ENCODE measurements at places on chromosomes 1 and 21.

GRCh38 chr21:21051109-21052055, 53.2 kb downstream of the NCAM2 start:
- DNase-seq = no peak

GRCh38 chr1:158445376-158445775, 16.3 kb upstream of the OR10K1 start:
- no peak for DNase-seq

GRCh38 chr21:14923468-14923867, 141.3 kb downstream of the NRIP1 start:
- DNase-seq = no peak

- DNase-seq = peak; percentile 53
These were observed 798 bp downstream of the ZBED6 start for GRCh38 chr1:203796236-203796605.

DNA sequence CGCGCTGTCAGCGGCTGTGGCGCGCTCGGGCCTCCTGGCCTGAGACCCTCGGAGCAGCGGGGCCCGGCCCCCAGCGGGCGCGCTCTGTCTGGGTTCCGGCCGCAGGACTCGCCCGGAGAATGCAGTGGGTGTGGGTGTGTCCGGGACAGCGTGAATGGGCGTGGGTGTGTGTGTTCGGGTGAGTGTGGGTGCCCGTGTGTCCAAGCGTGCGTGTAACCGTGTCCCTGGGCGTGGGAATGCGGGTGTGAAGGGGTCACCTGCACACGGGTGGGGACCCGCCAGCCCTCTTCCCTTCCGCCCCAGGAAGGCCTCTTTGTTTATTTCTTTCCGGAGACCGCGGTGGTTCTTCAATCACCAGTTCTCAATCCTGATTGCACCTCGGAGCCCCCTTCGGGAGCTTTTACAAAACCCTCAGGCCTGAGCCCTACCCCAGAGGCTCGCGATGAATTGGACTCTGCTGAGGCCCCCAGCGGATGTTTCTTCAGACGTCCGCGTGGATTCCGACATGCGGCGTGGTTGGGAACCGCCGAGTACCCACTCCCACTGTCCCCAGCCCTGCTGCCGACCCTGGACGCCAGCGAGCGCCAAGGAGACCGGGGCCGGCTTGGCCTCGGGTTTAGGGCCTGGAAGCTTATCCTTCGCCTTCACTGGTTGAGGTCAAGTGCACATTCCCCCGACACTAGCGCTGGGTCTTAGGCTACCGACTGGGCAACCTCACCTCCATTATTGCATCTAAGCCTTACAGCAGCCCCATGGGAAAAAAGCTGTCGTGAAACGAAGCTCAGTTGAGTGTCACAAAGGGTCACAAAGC, 19.3 kb downstream of the SERTAD4 start:
- DNase-seq = no peak

DNA sequence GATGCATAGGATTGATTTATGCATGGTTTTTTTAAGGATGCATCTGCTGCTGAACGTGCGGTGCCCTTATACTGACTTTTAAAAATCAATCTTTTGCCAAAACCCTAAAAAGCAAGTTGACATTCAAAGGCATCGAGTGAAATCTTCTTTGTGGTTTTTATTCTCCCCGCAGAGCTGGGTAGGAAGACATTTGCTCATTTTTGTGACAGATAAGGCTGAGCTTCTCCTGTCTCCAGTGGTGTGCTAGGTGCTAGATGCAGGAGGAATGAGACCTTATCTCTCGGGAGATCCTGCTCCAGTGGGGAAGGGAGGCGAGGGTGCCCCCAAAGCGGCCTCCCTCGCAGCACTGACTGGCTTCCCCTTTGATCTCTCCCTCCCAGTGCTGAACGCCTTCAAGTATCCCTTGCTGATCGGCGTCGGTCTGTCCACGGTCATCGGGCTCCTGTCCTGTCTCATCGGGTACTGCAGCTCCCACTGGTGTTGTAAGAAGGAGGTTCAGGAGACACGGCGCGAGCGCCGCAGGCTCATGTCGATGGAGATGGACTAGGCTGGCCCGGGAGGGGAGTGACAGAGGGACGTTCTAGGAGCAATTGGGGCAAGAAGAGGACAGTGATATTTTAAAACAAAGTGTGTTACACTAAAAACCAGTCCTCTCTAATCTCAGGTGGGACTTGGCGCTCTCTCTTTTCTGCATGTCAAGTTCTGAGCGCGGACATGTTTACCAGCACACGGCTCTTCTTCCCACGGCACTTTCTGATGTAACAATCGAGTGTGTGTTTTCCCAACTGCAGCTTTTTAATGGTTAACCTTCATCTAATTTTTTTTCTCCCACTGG, 14.9 kb upstream of the CD101 start:
- DNase-seq = no peak

DNA sequence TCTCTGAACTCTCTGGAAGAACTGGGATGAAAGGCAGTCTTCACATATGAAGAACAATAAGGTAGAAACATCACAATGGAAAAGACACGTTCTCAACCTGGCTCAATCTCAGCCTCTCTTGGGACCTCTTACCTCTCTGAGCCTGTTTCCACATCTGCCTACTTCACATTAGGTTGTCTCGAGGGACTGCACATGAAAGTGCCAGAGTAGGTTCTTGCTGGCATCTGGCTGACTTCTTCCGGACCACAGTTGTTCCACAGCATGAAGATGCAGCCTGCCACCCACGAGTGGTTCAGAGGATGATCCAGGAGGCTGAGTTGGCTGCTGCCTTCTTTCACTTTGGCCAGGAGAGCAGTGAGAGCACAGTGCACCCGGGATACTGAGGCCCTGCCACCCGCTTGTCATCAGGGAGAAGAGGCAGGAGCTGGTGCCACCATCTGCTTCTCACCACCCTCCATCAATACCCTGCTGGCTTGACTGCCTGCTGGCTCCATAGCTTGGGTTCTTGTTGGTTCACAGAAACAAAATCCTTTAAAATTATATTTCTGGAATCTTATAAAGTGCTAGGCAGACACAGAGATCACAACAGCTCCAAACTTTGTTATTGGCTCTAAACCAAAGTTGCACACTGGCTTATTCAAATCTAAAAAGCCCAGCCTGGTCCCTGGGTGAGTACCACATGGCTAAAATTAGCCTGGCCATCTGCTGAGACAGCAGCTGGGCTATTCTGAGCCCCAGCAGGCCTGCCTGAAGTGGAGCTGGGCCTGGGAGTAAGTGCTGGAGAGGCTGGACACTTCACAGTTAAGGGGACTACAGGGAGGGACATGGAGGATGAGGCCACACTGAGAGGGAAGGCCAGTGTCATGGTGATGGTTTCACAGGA, 46.9 kb upstream of the LIN9 start:
- DNase-seq = no peak

DNA sequence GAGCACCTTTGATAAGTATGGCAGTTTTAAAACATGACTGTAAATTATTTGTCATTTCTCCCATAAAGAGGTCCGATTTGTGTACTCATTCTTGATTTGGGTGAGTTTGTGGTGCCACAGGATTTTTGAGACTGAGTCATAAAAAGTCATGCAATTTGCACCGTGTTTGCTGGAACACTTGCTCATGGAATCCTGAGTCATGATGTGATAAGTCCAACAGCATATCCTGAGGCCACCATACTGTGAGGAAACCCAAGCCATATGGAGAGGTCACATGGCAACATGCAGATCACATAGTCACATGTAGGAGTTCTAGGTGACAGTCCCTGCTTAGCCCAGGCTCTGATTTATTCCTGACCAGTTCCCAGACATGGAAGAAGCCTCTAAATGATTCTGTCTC, 40.8 kb upstream of the PRRX1 start:
- DNase-seq = no peak

Measured in NCI-H2081 (cell line).